A172 (cell line): ENCODE measurements at places on chromosomes 1 and 21. TPM values are rescaled to one million over a fixed set of nuclear protein-coding genes. Genes with fewer than 3 reads are reported as not detected.

Gene PIGR
- total RNA-seq, result not detected in 2 replicates

Gene REN
- total RNA-seq, result 0.62 TPM in 1 of 2 replicates, not detected in the other

Gene ACTA1
- not detected in 2 replicates for total RNA-seq

Gene FAM163A
- total RNA-seq, result 0.10 and 0.24 TPM in 2 replicates

Gene CYP4Z1
- not detected in 2 replicates for total RNA-seq

Gene HSPA6
- total RNA-seq, result 1.2 and 1.7 TPM in 2 replicates

Gene C1orf35
- total RNA-seq, result 31.7 and 31.8 TPM in 2 replicates
